Renal pelvis (tissue), 12 donors: ENCODE measurements at places on chromosomes 1 and 21.

- DNase-seq, result no peak
Measured at GRCh38 chr1:204286831-204287421, 72.8 kb downstream of the PLEKHA6 start.

- no peak for DNase-seq
Measured at GRCh38 chr21:38702196-38702595, 103.5 kb upstream of the ETS2 start.

DNA sequence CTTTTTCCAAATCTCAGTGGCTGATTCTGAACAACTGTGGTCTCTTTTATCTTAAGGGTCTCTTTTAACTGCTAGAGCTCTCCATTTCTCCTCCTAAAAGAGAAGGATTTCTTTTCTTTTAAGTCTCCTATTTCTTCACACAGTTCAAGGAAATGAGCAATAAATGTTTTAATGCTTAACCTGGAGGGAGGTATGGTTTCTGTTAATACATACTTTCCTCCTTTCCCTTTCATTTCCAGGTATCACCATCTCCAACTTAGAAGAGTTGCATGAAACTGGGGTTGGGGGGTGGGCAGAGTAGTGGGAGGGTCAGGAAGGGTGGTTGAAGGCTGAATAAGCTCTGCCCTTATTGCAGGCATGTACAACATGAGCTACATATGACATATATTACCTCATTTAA is 31.4 kb downstream of the HSD3B2 start:
- no peak for DNase-seq

- no peak for DNase-seq
Measured at GRCh38 chr1:233490488-233490887, 123.4 kb upstream of the KCNK1 start.

DNA sequence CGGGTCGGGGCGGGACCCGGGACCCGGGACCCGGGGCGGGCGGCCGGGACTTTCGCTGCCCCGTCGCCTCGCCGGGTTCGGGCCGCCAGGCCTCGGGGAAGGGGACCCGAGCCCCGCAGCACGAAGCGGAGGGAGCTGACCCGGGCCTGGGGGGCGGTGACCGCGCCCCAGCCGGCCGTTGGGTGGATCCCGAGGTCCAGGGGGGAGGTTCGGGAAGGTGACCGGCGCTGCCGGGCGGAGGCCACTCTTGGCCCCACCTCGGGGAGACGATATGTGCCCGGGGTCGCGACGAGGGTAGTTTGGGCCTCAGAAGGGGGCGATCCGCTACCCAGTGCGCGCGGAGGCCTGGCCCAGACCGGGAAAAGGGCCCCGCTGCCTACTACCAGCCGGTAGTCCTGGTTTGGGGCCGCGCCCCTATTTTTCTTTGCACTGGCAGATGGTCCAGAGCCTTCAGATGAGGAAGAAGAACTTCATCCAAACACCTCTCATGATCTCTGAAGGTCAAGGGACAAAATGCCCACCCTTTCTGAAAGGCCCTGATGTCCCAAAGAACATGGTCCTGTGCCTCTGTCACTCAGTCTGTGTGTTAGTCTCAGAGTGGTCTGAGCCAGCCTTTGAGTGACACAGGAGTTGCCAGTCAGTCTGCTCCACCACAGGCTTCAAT is 766 bp downstream of the AGO4 start:
- peak; percentile 19 for DNase-seq

- no peak for DNase-seq
Measured at GRCh38 chr1:20578721-20579395, 10.0 kb upstream of the CDA start.

DNA sequence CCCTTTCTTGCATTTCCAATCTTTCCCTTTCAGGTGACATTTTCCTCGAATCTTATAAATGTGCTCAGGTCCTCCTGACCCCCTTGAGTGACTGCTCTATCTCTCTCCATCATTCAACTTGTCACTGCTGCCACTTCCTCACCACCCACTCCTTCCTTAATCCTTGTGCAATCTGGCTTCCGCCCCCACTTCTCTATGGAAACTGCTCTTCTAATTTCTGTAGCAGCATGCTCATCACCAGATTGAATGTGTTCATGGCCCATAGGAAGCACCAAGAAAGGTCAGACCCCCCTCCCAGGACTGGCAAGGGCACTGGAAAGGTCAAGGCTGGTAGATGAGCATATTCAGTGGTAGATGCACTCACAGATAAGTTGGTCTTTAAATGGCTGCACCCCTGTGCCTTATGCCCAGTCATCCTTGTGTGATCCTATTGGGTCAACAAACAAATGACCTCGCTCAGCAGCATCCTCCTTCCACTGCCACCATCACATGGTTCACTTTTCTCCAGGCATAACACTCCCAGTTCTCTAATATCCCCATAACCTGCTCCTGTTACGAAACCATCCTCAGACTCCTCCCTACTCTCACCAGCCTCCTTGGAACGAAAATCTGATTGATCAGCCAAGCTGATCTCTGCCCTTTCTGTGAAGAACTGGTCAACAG is 288.5 kb upstream of the POU3F1 start:
- DNase-seq, result no peak

DNA sequence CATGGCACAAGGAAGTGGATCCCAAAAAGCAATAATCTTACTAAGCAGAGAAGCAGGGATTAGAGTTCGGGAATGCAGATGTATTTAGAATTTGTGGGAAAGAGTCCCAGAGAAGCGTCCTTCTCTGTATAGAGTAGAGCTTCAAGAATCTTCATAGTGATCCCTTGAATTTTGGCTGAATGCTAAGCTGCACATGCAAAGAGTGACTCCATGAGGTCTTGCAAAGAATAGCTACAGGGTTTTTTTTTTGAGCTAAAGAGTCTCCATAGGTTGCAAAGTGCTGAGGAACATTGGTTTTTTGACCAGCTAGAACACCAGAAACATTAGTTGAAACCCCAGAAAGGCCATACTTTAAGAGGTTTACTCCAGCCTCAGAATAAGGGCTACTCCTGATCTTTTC is 206.7 kb downstream of the CTH start:
- DNase-seq, result no peak

DNA sequence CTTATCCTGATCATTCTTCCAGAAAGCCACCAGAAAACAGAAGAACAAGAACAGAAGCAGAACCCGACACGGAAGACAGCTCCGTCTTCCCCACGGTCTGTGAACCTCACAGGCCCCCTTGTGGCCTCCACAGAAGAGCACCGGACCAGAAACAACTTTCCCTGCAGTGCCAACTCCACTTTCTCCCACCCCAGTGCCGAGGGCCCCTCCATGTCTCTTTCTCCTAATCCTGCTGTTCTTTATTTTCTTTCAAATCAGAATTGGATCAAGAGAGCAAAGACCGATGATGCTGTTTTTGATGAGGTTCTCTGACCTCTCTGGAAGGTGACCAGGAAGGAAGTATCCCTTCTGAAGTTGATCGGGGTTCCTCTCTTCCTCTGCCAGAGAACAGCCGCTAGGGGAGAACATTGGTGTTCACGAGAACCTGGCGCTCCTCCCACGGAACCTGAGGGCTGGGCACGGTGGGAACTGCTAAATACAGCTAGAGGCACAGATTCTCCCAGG is 58.9 kb upstream of the CTTNBP2NL start:
- no peak for DNase-seq

GRCh38 chr1:42747125-42747524 is 7.1 kb upstream of the CLDN19 start:
- DNase-seq, result peak; percentile 54

DNA sequence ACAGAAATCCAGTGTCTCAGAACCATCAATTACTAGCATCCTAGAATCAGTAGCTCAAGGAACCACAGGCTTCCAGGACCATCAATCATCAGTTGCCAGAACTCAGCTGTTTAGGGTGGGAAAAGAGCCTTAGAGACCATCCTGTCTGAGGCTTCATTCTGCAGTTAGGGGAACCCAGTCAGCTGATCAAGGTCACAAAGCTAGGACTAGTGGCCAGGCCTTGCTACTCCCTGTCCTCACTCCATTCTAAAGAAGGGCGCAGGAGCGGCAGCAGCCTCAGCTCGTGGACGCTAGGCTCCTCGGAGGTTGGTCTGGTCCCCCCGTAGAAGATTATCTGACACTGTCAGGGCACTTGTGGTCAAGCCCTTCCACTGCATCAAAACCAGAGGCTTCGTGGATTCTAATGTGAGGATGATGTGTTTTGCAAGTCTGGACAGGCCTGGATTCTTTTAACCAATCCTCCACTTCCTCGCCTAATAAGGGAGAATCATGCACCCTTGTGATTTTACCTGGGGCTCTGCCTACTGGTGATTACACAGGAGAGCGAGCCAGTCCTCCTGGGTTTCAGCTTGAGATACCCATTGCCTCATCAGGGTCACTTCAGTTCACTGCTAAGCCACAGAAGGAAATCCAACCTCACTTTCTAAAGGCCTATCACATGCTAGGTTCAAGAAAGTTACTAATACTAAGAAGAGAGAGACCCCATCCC is 41.7 kb upstream of the IFFO2 start:
- DNase-seq, result no peak

DNA sequence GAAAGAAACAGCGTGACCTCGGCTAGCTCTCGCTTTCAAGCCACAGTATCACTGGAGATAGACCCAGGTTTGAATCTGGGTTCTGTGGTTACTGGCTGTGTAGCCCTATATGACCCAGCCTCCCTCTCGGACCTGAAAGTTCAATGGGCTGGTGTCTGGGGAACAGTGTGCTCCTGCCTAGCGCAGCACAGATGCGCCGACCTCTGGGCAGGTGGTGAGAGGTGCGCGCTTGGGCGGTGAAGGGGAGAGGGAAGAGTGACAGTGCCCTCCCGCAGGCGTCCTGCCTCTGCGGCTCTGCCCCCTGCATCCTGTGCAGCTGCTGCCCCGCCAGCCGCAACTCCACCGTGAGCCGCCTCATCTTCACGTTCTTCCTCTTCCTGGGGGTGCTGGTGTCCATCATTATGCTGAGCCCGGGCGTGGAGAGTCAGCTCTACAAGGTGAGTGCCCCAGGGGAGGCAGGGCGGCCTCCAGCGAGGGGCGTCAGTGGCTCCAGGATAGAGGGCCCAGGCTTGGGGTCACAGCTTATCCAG is 10.5 kb downstream of the SERINC2 start:
- no peak for DNase-seq

DNA sequence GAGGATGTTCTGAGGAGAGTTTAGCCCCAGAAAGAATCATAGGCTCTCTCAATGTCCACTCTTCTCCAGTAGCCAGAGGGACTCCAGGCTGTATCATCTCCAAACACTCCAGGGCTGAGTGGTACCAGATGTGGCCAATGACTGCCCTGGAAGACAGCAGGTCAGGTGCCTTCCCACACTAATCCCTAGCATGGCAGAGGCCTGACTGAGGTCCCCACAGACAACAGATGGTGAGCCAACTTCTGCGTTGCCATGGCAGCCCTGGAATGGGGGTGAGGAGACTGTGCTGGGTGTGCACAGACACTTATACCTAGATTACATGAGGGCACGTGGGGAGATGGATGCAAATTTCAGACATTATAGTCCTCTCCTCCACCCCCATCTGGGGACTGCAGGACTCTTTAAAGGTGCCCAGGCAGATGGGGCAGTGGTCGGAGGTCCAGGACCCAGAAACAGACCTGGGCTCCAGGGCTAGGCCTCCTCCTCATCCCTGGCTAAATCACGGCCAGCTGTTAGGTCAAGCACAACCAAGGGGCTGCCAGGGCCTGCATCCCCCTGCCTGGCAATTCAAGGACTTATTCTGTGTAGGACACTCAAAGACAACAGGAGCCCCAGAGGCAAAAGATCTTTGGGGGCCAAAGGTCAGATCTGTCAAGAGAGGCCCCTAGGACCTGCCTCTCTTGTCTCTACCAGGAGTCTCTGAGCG is 42.9 kb downstream of the CAMK2N1 start:
- no peak for DNase-seq

DNA sequence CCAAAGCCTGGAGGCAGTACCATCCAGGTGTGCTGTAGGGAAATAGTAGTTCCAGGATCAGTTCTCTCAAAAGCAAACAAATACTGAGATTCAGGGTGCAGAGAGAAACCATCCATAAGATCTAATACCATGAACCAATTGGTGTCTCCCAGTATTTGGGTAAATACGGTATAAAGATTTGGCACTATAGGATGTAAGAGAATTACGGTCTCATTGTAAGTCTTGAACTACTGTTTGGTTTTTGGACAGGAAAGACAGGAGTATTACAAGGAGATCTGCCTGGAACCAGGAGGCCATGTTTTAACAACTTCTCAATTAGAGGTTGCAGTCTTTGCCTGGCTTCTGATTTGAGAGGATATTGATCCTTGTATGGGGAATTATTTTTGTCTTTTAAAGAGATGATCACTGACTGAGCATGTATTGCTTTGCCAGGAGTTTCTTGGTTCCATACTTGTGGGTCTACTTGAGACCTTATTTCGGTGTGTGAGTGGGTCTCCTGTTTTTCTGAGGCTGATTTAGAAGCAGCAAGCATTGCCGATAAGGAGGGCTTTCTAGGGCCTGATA is 10.2 kb downstream of the AADACL4 start:
- DNase-seq, result no peak

- no peak for DNase-seq
Measured at GRCh38 chr1:190046231-190046630, 431.4 kb downstream of the BRINP3 start.
